WTC11 (cell line): ENCODE measurements at places on chromosomes 4 and X. TPM values are rescaled to one million over a fixed set of nuclear protein-coding genes. Genes with fewer than 3 reads are reported as not detected.

Gene AKAP14
- total RNA-seq = 0.85 to 1.6 TPM in 2 of 3 replicates, not detected in the other

Gene CNKSR2
- 5.2 to 11.3 TPM (median 7.7 TPM) in 3 replicates for total RNA-seq

- no peak for DNase-seq
Observed at GRCh38 chr4:58644549-58644948, 1534.4 kb upstream of the IGFBP7 start.

GRCh38 chrX:84192006-84192405, 4.0 kb upstream of the RPS6KA6 start:
- no peak for DNase-seq

DNA sequence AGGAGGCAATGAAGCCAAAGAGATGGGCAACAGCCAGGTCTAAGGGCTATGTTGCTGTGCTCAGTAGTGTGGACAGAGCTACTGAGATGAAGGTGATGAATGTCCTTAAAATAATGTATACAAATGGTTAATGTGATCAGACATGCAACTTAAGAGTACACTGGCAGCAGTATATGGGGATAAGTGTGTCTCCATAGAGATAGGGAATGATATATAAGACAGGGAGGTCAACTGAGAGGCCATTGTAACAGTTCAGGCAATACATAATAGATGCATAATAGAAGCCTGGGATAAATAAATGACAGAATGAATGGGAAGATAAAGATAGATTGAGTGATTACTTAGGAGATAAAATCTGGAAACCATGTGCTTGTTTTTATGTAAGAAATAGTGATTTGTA, 250.0 kb downstream of the CFAP299 start:
- DNase-seq = no peak

GRCh38 chr4:10106421-10107039, 10.1 kb downstream of the WDR1 start:
- no peak for DNase-seq
